ENCODE measurements at places on chromosomes 2 and 18.

DNA sequence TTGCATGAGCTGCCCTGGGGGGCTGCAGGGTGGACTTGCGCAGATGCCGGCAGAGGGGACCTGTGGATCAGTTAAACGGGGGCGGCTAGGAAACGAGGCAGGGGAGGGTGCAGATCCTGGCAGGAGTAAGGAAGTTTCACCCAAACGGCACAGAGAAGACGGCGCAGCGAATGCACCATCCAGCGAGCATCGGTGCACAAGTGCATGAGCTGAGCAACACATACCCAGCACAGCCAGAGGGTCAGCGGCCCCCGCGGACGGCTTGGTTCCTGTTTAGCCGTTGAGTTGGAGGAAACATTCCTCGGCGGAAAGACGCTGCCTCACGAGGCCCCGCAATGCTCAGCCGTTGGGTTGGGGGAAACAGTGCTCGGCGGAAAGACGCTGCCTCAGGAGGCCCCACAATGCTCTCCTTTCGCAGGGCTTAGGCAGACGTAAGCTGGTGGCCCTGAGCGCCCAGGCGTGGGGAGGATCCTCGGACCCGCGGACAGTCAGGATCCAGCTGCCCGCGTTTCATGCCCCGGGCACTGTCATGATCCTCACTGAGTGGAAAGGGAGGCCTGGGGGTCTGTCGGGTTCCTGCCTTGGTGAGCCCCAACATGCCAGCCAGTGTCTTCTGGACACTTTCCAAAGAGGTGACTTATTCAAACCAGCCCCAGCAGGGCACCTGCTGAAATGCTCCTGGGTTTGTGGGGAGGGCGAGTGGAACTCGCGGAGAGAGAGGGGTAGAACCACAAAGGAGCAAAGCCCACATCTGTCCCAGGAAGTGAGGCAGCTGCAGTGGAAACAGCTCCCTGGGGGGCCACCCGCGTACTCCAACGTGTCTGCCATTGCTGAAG lies 86.3 kb downstream of the NDUFA10 start:
- no peak for DNase-seq

GRCh38 chr2:155770516-155770915 lies 562.0 kb downstream of the NR4A2 start:
- no peak for DNase-seq

GRCh38 chr2:199807966-199808365 lies 43.0 kb downstream of the FTCDNL1 start:
- no peak for DNase-seq

DNA sequence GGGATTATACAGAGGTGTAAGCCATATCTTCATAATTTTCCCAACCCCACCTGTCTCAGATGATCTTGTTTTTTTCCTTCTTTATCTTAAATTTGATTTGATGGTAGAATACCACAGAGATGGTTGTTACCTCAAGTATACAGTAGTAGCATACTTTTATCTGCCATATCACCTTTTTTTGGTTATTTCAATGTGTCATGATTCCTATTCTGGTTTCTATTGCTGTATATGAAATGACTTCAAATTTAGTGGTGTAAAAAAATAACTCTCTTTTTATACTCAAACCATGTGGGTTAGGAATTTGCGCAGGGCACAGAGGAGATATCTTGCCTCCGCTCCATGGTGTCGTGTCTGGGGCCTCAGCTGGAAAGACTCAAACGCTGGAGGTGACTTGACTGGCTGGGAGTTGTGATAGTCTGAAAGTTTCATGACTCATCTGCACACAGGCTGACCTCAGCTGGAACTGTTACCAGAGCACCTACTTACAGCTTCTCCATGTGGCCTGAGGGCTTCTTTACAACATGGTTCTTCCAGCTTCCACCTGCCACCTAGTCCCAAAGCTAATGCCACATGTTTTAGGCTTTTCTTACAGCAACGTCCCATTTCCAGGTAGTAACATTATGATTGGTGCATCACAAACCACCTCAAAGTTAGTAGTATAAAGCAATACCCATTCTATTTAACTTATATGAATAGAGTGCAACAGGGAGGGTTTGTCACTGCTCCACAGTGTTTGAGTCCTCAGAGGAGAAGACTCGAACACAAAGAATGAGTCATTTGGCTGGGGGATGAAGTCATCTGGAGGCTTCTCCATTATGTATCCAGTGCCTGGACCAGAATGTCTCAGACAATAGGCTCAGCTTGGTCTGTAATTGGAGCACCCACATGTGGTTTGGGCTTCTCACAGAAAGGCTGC lies 82.3 kb upstream of the XPO1 start:
- DNase-seq: no peak

DNA sequence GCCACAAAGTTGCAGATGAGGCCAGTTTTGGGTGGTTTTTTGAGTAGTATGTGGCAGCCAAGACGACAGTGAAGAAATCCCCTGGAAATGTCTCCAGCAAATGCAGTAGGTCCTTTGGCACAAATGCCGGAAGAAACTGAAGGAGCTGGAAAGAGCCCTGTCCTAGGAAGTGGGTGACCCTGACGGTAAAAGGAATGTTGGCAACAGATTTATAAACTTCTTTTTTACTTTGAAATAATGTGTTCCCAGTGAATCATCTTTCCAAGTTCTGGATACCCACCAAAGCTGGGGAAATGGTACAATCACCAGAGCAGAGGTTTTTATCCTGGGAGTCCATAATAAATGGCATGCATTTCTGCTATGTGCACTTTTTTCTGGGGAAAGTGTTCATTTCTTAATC lies 112.9 kb downstream of the CSRNP3 start:
- DNase-seq: no peak

DNA sequence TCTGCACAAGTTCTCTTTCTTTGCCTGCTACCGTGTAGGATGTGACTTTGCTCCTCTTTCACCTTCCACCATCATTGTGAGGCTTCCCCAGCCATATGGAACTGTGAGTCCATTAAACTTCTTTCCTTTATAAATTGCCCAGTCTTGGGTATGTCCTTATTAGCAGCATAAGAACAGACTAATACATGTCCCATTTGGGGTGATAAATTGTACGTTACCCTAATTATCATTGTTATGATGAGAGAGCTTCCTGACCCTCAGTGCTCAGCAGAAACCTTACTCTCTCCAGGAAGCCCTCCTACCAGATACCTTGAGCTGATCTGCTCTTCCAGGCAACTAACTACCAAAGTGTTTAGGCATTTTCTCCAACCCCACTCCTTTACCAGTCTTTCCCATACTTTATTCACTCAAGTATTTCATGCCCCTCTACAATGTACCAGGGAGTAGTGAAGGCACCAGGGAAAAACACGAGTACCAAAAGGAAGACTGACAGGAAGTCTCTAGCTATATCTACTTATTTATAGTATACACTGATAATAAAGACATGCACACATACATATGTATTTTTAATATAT lies 196.2 kb downstream of the MYCN start:
- no peak for DNase-seq

GRCh38 chr18:66523219-66523991 lies 80.5 kb downstream of the CDH19 start:
- no peak for DNase-seq

- no peak for DNase-seq
These were observed 1262.9 kb downstream of the SUCLG1 start for GRCh38 chr2:83196225-83196624.

DNA sequence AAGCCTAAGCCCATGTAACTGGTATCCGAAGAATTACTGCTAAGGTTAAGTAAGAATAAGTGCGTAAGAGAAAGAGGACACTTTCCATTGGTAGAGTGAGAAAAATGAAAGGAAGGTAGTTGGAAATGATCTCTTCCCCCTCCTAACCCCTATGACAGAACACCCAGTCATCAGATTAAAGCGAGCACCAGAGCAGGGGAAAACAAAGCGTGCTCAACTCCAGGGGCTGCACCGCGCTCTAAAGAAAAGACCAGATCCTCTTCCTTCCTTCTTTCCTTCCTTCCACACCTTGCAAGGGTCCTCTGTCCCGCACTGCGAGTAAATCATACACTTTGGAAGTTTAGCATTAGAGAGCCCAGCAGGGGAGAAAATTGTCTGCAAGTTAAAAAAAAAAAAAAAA lies 971 bp upstream of the CDH7 start:
- DNase-seq: no peak

DNA sequence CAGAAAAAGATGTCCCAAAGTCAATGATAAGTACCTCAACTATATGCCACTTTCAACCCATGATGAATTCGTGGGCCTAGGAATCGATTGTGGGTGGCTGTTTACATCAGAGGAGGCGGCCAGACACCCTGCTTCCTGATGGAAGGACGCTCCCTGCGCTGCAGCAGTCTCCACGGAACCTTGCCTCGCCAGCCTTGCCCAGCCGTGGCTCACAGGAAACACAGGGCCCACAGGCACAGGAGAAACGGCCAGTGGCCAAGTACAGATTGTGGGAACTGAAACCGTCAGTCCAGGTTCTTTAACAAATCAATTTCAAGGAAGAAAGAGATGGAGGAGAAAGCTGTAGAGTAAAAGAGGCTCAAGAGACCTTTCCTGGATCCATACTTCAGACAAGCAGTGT lies 101.5 kb upstream of the NFATC1 start:
- DNase-seq: no peak

- DNase-seq: no peak
These were observed 187.9 kb downstream of the TCF4 start for GRCh38 chr18:55400081-55400480.
